ENCODE measurements at places on chromosomes 7 and 10.

GRCh38 chr10:3829156-3830050 lies 44.4 kb upstream of the KLF6 start:
- no peak for DNase-seq

DNA sequence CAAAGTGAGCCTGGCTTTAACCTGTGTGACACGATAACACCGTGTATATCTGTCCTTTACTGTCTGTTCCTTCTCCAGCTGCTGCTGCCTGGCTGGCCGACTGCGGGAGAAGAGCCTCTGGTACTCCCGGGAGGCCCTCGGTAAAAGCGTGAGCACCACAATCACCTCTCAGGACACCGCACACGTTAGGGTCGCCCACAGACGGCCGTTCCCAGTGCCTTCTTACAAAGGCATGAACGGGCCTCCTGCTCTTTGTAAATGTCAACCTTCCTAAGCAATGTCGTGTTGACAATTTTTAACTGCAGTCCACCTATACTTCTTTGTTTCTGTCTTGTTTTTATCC lies 177.6 kb downstream of the DIP2C start:
- DNase-seq: no peak

DNA sequence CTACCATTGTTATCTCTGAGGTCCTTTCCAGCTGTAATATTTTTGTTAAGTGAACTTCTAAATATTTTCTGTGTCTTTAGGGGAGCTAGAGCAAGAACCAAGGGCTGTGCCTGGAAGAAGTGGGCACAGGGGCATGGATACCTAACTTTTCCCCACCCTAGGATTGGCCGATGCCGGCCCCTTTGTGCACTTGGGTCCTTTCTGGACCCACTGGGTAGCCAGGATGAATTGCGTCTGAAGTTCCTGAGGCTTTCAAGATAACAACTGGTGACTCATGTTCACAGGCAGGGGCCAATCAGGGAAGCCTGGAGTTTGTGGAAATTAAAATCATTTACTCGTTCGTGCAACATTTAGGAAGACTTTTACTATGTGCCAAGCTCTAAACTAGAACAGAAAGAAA lies 758 bp downstream of the DPCD start:
- DNase-seq: no peak

GRCh38 chr10:12434277-12434676 lies 84.9 kb downstream of the CAMK1D start:
- DNase-seq: peak; percentile 58

GRCh38 chr7:2394566-2395082 lies 8.8 kb upstream of the CHST12 start:
- DNase-seq: no peak

- DNase-seq: no peak
Observed at GRCh38 chr10:131658476-131659110, 242.2 kb upstream of the PPP2R2D start.

- no peak for DNase-seq
Observed at GRCh38 chr10:5978230-5978489, 817 bp upstream of the IL15RA start.

GRCh38 chr10:23912884-23913404 lies 296.0 kb upstream of the KIAA1217 start:
- DNase-seq: no peak

DNA sequence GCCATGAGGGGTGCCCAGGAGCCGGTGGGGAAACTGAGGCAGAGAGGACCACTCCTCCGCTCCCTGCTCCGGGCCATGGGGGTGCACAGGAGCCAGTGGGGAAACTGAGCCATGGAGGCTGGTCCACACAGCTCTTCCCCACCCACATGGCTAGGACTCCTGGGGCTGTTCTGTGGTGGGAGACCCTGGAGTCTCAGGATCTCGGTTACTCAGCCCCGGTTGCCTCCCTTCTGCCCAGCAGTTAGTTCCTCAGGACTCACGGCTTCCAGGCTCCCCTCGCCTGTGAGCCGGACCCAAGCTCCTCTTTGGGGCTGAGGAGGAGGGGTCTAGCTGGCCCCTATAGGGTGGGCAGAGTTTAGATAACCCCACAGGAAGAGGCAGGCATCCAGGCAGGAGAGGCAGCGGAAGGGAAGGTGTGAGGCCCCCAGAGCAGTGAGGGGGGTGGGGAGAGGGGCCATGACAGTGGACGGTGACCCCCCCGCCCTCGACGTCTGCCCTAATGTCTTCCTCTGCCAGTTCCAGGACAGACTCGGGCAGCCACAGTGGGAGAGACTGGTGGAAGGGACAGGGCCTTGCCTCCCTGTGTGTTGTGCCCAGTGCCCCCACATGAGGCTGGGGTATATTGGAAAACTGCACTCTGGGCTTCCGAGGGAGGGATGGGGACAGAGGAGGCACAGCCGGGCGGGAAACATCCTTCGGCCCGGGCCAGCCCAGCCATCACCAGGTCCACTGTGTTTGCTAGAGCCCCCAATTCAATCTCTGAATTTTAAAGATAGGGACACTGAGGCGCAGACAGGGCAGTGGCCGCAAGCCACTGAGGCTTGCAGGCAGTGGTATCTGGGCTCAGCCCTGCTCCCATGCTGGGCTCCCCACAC lies 4.3 kb downstream of the ELFN1 start:
- DNase-seq: no peak
